Fibroblast of skin of right biceps (primary cell): ENCODE measurements at places on chromosomes 5 and 9.

GRCh38 chr5:176818391-176819098 is 8.2 kb downstream of the UNC5A start:
- DNase-seq = no peak

- DNase-seq = peak; percentile 41
Observed at GRCh38 chr5:131795879-131796792, 681 bp downstream of the FNIP1 start.

DNA sequence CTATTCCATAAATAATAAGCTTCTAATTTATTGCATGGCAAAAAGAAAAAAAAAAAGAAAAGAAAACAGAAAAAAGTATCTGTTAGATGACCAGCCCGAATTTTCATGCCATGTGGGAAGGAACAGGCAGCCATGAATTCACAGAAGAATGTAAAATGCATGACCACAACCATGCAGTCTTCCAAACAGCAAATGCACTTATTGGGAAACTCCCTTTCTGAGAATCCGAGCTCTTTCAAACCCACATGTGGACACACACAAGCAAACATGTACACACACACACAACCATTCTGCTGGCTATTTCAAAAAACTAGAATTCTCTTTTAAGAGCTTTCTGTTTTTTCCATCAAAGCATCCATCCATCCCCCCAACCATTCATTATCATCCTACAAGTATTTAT is 236.1 kb downstream of the DNAH5 start:
- no peak for DNase-seq

GRCh38 chr5:7714119-7714518 is 136.8 kb downstream of the CFAP90 start:
- DNase-seq = peak; percentile 14

GRCh38 chr9:110340306-110340705 is 2.6 kb upstream of the TXNDC8 start:
- DNase-seq = peak; percentile 38

GRCh38 chr5:5202321-5202720 is 62.2 kb downstream of the ADAMTS16 start:
- no peak for DNase-seq

DNA sequence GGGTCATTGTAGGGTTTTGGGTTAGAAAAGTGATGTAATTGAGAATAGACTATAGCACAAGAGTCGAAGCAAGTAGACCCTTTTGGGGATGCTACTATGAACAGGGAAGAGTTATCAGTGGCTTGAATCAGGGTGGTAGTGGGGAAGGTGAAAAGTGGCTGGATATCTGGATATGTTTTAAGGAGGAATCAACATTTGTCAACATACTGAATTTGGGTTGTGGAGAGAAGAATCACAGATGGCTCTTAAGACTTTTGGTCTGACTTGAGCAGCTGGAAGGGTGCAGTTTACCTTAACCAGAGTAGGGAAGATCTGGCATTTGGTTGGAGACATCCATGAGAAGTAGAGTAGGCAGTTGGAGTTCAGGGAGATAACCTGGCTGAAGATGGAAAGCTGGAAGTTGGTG is 38.5 kb upstream of the FCHO2 start:
- no peak for DNase-seq

DNA sequence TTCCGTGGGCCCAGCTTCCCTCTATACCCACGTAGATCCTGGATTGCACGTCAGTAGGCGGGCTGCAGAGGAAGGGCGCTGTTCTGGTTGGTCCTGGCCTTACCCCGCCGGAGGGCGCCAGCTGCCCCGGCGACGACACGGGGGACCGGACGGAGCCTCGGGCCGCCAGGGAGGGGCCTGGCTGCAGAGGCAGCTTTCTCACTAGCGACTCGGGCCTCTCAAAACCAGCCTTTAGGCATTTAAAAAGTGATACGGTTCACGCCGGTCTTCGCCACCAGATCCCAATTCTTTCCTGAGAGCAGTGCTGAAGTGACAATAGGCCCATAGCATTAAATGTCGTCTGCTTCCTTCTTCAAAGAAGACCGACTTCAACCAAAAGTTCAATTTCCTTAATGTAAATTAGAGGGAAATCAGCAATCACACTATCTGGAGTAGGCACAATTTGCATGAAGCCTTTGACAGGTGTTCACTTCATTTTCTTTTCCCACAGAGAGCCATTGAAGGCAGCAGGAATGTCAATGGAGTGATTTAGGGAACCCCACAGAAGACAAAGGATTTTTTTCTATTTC is 17.6 kb upstream of the UBE2D2 start:
- peak; percentile 30 for DNase-seq

- DNase-seq = no peak
Observed at GRCh38 chr5:160310140-160310539, 2.2 kb downstream of the CCNJL start.

DNA sequence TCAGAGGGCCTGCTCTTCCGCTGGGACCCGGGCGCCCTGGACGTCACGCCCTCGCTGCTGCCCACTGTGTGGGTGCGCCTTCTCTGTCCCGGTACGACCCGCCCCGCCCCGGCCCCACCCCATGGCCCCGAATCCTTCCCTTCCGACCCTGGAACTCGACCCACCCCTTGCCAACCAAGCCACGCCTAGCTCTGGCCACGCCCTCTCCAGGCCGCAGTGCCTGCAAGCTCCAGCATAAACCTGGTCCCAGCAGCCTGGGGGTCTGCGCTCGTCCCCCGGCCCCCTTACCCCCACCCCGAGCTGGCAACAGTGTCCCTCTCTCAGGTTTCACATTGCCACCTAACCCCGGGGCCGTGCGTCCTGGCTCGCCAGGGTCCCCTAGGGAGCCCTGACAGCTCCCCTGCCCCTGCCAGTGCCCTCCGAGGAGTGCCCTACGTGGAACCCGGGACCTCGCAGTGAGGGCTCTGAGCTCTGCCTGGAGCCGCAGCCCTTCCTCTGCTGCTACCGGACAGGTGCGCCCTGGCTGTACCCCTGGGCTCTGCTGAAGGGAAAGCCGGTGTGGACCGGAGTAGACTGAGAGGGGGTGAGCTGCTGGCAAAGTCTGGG is 3.4 kb downstream of the ADGRD2 start:
- no peak for DNase-seq

GRCh38 chr9:85662573-85662972 is 79.2 kb downstream of the AGTPBP1 start:
- DNase-seq = no peak
